Renal cortical epithelial cell (primary cell): ENCODE measurements at places on chromosomes 1 and 21.

GRCh38 chr1:145858238-145858900 lies 512 bp downstream of the PIAS3 start:
- DNase-seq, result no peak

DNA sequence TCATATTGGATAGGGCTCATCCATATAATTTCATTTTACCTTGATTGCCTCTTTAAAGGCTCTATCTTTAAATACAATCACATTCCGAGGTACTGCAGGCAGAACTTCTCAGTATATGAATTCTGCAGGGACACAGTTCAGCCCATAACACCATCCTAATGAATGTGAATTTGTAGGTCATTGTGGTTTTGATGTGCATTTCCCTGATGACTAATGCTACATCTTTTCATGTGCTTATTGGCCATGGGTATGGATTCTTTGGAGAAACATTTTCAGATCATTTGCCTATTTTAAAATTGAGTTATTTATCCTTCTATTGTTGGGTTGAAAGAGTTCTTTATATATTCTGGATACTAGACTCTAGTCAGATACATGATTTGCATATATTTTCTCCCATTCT lies 9.6 kb upstream of the RPS6KC1 start:
- DNase-seq, result peak; percentile 24

GRCh38 chr21:16279731-16280581 lies 550.2 kb downstream of the USP25 start:
- peak; percentile 56 for DNase-seq

DNA sequence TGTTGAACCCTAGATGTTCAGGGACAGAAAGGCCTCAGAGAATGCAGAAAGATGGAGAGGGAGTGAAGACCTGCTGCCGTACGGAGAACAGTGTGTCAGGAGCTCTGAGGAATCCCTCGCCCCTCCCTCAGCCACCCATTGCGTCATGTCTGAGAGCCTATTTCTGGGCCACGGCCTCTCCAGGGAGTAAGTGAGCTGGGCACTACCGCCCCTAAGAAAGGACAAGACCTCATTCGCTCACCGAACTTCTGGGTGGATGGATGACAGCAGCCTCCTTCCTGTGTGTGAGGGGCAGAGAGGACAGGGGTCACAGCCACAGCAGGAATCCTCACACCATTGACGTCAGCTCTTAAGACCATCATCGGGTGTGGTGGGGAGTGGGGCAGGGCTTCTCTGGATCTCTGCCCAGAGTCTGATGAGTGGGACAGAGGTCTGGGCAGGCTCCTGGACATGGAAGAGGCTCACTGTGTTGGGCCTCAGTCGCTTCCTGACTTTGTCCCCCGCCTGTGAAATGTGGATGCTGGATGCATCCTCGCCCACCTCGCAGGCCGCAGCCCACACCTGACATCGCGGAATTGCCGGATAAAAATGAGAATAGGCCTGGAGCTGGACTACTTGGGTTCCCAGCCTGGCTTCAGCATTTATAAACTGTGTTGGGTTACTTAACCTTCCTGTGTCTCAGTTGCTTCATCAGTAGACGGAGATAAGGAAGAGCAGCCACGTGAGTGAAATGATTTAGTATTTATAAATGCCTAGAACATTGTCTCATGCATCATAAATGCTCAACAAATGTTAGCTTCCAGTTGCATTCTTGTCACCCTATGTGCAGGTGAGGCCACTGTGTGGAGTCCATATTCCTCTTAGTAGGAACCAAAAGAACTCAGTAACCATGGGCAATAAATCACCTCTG lies 238.6 kb downstream of the TRABD2B start:
- DNase-seq, result no peak

DNA sequence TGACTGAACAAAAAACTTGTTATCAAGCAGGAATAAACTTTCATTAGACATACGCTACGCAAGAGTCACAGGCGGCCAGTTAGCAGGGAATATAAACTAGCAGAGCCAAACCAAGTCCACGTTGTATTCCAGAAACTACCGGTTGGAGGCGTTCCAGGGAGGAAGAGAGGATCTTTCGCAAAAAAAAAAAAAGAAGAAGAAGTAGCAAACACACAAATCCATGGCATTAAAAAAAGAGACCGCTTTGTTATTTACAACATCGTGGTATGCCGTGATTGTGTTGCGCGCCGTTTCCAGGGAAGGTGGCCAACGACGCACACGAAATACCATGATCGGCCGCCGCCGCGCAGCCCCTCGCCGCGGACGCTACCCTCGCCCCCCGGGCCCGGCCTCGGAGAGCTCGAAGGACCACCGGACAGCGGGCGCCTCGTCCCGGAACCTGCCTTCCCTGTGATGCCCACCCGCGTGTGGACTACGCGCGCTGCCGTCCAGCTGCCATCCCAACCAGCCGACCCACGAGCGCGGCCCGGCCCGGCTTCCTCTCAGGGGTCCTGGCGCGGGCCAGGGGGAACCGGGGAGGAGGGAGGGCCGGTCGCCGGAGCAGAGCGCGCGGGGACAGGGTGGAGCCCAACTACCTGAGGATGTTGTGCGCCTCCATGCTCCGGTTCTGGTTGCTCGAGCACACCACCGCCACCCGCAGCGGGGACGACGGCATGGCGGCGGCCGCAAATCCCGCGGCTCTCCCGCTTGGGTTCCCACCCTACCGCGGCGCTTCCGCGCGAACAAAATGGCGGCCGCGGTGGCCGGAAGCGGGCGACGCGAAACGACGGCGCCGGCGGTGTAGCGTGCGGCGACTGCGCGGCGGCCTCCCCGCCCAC lies 581 bp downstream of the SSU72 start:
- peak; percentile 63 for DNase-seq

DNA sequence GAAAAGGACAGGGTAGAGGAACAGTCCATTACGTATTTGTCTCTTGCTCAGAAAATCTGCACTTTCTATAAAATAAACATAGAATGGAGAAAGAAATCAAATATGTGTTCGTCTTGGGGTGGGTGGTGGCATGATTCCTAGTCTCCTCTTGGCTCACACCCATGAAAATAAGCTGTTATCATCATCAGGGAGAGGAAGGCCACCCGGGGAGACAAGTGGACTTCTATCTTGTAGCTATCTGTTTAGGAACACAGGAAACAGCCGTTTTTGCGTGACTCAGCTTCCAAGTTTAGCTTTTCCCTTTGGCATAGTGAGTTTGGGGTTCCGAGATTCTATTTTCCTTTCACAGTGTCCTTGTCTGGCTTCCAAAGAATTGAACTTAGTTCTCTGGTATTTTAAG lies 622.3 kb downstream of the PTPRU start:
- no peak for DNase-seq

DNA sequence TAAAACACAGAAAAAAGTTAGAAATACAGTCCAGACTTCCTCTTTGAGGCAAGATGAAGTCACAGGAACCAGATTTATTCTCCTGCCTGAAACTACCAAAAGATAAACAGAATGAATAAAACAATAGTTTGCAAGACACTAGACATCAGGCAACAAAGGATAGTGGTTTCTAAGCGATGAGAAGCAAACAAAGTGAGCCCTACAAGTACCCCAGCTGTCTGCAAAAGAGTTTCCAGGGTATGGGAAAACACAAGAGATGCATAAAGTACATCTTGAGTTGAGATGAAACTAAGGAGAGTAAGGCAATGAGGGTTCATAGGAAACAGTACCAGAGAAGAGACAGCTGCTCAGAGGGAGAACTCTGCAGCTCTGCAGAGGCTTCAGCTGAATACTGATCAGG lies 83.3 kb upstream of the COL24A1 start:
- no peak for DNase-seq

- no peak for DNase-seq
Measured at GRCh38 chr1:232425421-232425820, 204.5 kb downstream of the SIPA1L2 start.

- DNase-seq, result peak; percentile 12
Measured at GRCh38 chr21:36297938-36298572, 21.9 kb upstream of the MORC3 start.

GRCh38 chr1:186212568-186213224 lies 162.4 kb downstream of the TPR start:
- DNase-seq, result peak; percentile 92

GRCh38 chr1:92291372-92291999 lies 7.3 kb downstream of the GLMN start:
- DNase-seq, result peak; percentile 73

GRCh38 chr1:3939242-3940080 lies 39.4 kb upstream of the C1orf174 start:
- DNase-seq, result no peak

DNA sequence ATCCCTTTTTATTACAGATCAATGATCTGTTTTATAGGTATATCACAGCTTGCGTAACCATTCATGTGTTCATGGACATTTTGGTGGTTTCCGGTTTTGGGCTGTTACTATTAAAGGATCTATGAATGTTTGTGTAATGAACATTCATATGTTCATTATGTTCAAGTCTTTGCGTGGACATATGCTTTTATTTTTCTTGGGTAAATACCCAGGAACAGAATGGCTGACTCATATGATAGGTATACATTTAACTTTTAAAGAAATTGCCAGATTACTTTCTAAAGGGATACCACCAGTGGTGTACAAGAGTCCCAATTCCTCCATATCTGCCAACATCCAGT lies 73.7 kb downstream of the SPATA46 start:
- no peak for DNase-seq

DNA sequence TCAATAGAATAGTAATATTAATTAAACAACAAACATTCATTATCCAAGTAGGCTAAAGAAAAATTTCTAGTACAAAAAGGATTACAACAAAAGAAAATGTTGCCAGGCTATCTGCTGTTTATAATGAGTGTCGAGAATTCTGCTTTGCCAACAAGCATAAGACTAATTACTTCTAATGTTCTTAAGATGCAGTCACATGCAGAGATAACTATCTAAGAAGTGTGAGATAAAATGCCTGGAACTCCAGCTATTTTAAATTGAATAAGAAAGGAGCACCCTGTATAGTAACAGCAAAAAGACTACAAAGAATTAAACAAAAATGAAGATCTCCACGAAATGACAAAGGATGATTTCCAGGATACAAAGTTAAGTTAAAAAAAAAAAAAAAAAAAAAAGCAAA lies 59.9 kb downstream of the APP start:
- DNase-seq, result no peak

GRCh38 chr1:244074559-244075171 lies 23.6 kb downstream of the ZBTB18 start:
- DNase-seq, result peak; percentile 44

GRCh38 chr1:30491831-30492230 lies 231.6 kb downstream of the MATN1 start:
- no peak for DNase-seq

DNA sequence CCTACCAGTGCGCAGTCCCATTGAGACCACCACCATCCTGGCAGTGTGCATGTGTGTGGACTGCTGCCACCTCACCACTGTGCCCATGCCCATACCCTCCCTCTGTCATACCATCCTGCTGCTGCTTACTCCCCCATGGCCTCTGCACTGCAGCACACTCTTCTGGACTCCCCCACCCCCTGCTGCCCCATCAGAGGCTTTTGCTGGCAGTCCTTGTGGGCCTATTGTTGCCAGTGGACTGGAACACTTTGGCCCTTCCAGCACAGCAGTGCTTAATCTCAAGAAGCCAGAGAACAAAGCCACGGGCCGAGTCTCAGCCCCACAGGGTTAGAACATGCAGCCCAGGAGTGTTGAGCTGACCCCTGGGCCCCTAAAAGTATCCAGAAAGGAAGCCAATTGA lies 41.9 kb upstream of the IVNS1ABP start:
- DNase-seq, result peak; percentile 34

GRCh38 chr1:64315402-64315801 lies 112.0 kb downstream of the UBE2U start:
- no peak for DNase-seq

- no peak for DNase-seq
Measured at GRCh38 chr1:207286786-207287468, 34.6 kb upstream of the CD55 start.

DNA sequence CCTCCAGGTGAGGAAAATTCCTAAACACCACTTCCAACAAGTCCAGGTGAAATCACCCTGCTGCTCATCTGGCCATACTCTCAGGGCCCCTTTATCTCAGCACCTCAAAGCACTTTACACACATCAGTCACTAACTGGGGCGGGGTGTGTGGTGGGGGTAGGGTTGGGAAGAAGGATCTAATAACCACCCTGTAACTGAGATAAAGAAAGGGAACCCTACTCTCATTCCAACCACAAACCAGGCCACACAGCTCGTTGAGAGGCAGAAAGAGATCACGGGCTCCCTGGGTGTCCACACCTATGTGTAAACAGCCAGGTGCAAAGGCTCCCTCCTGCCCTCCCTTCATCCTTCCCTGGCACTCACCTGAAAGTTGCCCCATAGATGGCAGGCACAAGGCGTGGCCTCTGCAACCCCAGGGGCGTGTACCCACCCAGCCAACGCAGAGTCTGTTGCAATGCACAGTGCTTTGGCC lies 20.4 kb downstream of the GPR161 start:
- DNase-seq, result no peak

DNA sequence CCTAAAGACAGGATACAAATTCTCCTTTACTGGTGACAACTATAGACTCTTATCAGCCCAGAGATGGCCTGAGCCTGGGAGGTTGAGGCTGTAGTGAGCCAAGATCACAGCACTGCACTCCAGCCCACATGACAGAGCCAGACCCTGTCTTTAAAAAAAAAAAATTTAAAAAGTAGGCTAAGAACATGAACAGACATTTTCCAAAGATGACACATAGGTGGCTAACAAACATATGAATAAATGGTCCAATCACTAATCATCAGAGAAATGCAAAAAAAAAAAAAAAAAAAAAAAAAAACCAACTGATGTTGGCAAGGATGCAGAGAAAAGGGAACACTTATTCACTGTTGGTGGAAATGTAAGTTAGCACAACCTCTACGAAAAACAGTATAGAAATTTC lies 65.0 kb downstream of the TOR3A start:
- DNase-seq, result no peak

DNA sequence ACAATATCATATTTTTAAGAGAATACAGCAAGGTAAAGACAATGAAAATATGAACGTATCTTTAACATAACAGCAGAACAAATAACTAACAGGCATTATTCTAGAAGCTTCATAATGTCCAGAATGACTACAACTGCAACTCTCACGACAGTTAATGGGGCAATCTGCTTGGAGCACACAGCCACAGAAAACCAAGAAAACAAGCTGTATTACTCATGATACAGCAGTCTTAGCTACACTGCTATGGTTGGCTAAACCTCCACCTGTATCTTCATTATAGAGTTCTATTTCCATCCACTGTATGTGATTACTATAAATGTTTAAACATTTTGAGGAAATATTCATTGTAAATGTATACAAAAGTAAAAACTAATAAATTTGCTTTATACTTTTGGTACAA lies 139.9 kb downstream of the DPYD start:
- peak; percentile 35 for DNase-seq

GRCh38 chr1:37782491-37782890 lies 11.2 kb upstream of the MANEAL start:
- no peak for DNase-seq
